ENCODE measurements at places on chromosomes 7 and 10.

- no peak for DNase-seq
Observed at GRCh38 chr10:125096975-125097374, 63.4 kb downstream of the CTBP2 start.

- DNase-seq, result no peak
Observed at GRCh38 chr10:23315966-23316365, 28.6 kb downstream of the C10orf67 start.

- DNase-seq, result no peak
Observed at GRCh38 chr7:21869785-21870402, 75.8 kb downstream of the CDCA7L start.

DNA sequence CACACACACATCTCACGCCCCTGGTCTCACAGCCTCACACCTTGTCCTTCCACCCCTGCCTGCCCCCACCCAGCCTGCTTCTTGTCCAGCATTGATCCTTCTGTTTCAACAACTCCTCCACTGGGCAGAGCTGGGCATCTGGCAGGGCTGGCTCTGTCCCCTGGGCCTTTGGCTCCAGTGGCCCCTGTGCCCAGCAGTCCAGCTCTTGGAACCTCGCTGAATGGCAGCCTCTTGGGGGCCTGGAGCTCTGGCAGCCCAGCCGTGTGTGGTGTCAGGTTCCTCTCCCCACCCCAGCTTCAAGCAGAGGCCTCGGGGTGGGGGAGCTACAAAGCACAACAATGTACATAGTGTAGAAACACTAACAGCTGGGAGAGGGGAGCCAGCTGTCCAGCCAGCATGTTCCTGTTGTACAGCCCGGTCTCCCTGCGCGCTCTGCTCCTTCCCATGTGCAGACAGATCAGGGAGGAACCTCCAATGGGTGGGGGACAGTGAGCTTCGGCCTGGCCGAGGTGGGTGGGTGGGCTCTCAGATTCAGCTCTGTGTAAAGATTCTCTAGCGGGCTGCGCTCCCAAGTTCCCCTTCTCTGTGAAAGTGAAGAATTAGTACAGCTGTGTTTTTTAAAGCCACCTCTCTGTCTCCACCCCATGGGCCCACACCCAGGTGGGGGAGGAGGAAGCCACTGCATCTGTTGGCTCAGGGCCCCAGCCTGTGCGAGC is 19.4 kb downstream of the ZMIZ2 start:
- DNase-seq, result no peak

- DNase-seq, result no peak
Observed at GRCh38 chr7:21828841-21829240, 116.9 kb downstream of the CDCA7L start.

- no peak for DNase-seq
Observed at GRCh38 chr10:89738551-89739209, 37.3 kb downstream of the KIF20B start.

GRCh38 chr10:126204320-126204719 is 184.0 kb downstream of the ADAM12 start:
- no peak for DNase-seq

DNA sequence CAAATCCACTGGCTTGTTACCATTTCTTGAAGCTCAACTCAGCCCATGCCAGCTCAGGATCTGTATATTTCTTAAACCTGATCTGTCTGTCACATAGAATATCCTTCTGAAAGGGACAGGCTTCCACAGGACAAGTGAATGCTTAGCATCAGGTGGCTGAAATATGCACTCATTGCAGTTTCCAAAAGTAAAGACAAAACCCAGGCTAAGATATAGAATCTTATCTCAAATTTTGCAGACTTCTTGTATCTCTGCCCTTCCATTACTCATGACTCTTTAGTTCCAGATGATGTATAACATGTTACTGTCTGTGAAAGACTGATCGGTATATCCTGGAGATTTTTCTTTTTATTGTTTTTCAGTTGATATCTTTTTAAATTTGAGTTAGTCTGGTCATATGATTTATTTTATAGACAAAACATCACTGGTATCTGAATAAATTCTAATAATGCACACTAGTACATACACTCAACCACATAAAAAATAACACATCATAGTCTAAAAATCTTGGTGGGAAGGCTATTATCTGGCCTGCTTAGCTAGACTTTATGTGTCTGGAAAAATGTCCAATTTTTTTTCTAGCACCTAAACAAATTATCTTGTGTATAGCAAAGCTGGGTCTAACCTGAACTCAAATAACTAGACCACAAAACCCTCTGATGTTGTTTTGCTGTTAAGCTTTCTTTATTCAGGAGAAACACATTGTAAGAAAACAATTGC is 182.6 kb downstream of the ADAM12 start:
- DNase-seq, result no peak

DNA sequence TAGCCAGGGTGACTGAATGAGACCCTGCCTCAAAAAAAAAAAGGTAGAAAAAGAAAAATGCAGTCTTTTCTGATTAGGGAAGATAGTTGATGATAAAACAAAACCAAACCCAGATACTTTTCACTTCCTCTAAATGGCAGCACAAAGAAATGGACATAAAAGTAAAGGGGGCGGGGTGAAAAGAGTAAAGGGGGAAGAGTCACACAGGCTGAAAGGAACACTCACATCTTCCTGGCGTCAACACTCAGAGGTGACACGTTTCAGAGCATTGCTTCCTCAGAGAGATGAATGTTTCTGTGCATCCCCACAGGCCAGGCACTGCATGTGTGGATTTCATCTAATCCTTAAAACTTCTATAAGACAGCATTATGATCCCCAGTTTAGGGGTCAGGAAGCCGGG is 81.2 kb downstream of the HIPK2 start:
- no peak for DNase-seq

DNA sequence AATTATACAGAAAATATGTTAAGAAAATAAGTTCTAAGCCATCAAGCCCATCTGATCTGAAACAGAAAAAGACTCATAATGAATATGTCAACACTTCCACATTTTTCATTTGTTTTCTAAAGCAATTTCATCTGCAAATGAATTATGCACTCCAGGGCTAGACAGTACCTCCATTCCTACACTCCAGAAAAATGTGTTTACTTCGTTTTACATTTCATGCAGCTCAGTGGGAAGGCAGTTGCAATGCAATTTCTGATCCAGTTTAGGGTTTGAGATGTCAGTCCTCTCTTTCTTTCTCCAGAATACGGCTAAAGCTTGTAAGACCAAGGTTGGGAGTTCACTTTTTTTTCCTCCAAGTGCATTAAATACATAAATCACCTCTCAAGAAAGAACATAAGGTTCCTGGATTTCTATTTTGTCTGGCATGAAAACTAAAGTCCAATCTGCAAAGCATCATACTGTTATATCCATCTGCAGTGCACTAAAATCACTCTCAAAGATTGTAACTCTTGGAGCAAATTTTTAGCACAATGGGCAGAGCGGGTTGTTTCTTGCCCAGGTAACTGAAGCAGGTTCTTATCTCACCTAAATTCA is 348.8 kb upstream of the C7orf33 start:
- no peak for DNase-seq

DNA sequence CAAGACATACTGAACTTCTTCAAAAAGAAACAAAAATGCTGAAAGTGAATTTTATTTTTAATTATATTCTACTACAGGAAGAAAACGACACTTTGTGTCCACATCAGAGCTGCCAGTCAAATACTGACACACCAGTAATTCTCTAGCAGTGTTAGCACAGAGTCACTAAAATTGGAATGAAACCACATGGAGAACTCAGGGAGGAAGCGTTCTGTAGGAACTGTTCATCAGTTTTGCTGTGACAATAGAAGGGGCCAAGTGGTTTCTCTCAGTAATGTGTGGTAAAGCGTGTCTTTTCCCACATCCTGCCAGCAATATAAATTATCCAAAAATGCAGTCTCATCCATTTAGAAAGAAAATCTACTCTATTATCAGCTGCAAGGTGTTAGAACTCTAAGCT is 683.3 kb downstream of the GRM8 start:
- DNase-seq, result no peak

- no peak for DNase-seq
Observed at GRCh38 chr7:13179011-13179582, 491.7 kb downstream of the ARL4A start.

DNA sequence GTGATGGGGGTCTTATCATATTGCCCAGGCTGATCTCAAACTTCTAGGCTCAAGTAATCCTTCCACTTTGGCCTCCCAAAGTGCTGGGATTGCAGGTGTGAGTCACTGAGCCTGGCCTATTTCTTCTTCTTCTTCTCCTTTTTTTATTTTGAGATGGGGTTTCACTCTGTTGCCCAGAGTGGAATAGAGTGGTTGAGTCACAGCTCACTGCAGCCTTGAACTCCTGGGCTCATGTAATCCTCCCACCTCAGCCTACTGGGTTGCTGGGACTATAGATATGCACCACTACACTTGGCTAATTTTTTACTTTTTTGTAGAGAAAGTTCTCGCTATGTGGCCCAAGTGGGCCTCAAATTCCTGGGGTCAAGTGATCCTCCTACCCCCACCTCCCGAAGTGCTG is 124.3 kb downstream of the SKIDA1 start:
- DNase-seq, result no peak

- no peak for DNase-seq
Observed at GRCh38 chr7:151838861-151839381, 38.0 kb downstream of the PRKAG2 start.

- no peak for DNase-seq
Observed at GRCh38 chr7:126840869-126841268, 411.9 kb downstream of the GRM8 start.
